ENCODE measurements at places on chromosomes 6 and 20.

DNA sequence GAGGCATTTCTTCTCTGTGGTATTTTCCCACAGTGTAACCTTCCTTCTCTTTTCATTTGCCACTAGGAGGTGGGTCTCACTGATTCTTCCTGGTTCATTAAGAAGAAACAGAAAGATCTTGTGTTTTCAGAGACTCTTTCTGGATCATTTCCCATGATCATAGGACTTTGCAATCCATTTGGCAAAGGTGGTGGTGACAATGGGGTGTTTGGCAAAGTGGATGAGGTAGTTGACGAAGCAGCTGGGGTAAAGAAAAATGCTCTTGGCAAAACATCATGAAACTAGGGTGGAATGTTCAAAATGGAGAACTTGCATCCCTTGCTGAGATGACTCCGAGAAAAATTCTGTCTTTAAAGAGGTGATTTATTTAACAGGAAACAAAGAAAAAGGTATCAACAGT, 50.6 kb downstream of the TRAF3IP2 start:
- H3K27ac ChIP-seq: no peak overlapping the region
- no peak for DNase-seq
- peaks cover 15% of the 10 kb centered on the region for H3K36me3 ChIP-seq
- H3K27me3 ChIP-seq: no peaks in the 10 kb centered on the region

DNA sequence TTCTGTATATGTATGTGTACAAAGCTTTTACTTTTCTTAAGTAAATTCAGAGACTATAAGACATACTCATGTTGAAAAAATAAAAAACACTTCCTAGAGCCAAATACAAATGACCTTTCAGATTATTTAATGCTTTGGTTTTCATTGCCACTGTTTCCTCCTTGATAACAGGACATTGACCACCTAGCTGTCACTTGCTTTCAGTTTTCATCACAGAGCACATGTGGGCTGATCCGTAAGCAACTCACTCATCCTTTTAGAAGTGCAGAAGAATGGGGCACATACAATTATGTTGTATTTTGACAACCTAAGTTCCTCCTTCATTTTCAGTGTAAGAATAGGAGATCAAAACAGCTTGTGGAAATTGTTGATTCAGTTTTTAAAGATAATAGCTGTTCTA, 6.2 kb downstream of the ZBTB2 start:
- peaks cover 11% of the 10 kb centered on the region for H3K36me3 ChIP-seq
- DNase-seq: peak; percentile 59
- peaks cover 44% of the 10 kb centered on the region for H3K4me1 ChIP-seq
- H3K27ac ChIP-seq: no peak overlapping the region
- no peak overlapping the region for H3K4me3 ChIP-seq
- no peaks in the 10 kb centered on the region for H3K27me3 ChIP-seq

DNA sequence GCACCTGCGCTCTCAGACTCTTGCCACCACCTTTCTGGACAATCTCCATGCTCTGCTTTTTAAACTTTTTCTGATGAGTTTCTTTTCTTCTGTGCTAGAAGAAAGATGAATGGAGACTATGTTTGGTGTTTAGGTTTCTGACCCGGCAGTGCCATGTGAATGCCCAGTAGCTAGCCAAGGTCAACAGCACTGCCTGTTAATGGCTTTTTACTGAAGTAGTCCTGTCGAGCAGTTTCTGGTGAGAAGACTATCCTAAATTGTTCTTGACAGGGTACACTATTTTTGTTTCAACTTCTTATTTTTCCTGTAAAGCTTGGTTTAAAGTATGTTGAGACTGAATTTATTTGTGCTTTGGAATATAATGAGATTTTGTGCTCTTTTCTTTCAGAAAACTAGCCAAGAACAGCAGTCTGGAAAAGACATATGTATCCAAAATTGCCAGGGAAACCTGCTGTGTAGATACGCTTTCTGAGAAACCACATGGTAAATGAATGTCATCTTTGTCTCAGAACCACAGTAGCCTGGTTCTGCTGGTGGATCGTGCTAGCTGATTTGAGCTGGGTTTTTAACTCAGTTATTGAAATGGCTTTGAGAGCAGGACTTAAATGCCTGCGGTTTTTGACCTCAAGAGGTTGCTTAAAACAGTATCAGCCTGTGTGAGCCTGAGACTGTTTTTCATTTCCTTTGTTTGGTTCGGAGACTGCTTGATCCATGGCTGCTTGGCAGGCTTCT, 48.1 kb downstream of the KCNS1 start:
- no peaks in the 10 kb centered on the region for H3K27me3 ChIP-seq
- DNase-seq: no peak
- H3K36me3 ChIP-seq: peaks cover 72% of the 10 kb centered on the region
- H3K4me3 ChIP-seq: no peak overlapping the region
- peaks cover 54% of the 10 kb centered on the region for H3K4me1 ChIP-seq
- no peak overlapping the region for H3K27ac ChIP-seq

GRCh38 chr20:14375416-14375985, 38.1 kb upstream of the FLRT3 start:
- no peak overlapping the region for H3K4me3 ChIP-seq
- no peak for DNase-seq
- H3K27me3 ChIP-seq: no peaks in the 10 kb centered on the region
- no peak overlapping the region for H3K27ac ChIP-seq

DNA sequence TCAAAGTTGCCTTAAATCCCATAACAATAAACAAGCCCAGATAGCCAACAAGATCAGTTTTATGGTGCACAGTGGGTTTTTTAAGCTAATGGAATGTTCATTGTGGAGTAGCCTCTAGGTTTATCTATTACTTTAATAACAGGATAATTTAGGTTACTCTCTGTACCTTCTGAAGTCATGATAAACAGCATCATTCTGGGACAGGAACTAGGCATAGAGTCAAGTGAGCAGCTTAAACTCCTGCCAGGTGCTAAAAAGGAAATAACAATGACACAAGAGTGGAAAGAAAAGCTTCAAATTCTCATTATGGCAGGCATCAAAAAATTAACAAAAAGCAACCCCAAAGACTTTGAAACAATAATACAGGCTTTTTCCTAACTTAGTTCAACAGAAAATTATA, 228.8 kb downstream of the HACE1 start:
- H3K36me3 ChIP-seq: no peaks in the 10 kb centered on the region
- H3K27ac ChIP-seq: no peak overlapping the region
- no peaks in the 10 kb centered on the region for H3K27me3 ChIP-seq
- H3K4me1 ChIP-seq: no peaks in the 10 kb centered on the region

DNA sequence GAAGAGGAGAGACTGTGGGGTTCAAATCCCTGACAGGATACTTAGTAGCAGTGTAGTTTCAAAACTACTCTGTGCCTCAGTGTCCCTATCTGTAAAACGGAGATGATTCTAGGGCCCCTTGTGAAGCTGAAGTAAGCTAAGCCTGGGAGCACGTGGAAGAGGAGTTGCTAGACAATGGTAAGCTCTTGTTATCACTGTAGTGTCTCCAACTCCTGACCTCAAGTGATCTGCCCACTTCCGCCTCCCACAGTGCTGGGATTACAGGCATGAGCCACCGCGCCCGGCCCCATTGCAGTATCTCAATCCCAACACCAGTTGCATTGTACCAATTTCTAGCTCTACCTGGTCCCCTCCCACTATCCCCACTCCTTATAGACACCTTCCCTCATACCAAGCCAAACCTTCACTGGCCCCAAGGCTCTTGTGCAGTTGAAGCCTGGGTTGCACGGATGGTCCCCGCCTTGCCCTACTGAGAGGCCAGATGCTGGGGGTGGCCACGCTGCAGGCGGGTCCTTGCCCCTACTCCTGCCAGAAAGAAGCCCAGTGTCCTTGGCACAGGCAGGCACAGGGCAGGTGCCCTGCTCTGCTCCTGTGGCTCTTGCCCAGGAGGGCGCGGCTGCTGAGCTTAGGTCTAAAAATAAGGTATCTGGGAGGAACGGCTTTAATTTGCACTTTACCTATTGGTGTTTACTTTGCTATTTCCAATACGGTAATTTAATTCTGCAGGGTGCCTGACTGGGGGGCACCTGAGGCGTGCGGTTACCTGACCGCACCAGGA, 118.1 kb downstream of the VEGFA start:
- H3K4me3 ChIP-seq: no peak overlapping the region
- peaks cover 4% of the 10 kb centered on the region for H3K4me1 ChIP-seq
- H3K27ac ChIP-seq: no peak overlapping the region
- no peaks in the 10 kb centered on the region for H3K36me3 ChIP-seq
- peaks cover 4% of the 10 kb centered on the region for H3K27me3 ChIP-seq
- no peak for DNase-seq

DNA sequence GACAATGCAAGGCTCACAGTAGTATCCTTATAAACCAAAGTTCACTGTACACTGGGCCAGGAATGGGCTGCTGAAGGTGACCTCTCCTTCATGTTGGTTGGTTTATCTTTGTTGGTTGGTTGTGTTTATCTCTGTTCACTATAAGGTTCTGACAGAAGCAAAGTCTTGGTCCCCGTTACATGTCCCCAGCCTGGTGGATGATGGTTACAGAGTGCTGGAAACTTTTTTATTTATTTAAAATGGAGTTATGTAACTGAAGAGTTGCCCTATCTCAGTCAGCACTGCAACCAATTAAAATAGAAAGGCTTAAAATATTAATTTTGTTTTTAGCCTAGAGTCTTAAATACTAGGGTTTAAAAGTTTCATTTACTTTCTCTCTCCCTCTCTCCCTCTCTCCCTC, 100.6 kb downstream of the SLC16A10 start:
- H3K27me3 ChIP-seq: no peaks in the 10 kb centered on the region
- no peak overlapping the region for H3K4me3 ChIP-seq
- no peaks in the 10 kb centered on the region for H3K4me1 ChIP-seq
- no peak overlapping the region for H3K27ac ChIP-seq
- no peaks in the 10 kb centered on the region for H3K36me3 ChIP-seq

DNA sequence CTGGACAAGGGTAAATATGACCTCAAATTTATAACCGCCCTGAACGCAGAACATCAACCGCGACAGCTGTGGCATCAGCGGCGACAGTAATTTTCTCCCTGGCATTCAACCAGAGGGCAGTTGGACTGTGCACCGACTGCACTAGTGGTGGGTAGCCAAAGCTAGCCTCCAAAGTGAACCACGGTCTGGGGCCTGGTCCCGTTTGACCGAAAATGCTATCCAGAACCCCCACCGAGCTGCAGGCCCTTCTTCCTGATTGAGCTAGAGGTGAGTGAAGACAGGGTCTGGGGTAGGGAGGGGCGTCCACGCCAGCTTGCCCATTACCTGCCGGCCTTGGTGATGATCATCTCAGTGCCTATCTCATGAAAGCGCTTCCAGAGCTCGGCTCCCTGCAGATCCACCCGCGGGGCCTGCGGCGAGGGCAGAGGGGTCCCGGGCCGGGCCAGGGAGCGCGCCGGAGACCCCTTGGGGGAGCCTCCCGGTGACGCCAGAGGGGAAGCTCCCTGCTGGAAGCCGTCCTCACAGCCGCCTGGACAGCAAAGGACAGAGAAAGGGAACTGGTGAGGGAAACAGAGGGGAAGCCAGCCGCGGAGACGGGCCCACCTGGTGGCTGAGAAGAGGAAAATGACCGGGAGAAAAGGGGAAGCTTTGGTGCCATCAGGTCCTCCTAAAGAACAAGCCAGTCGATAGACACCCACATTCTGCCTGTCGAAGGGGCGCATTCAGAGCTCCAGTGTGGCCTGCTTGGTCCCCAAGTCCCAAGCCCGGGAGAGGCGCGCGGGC, 2.0 kb downstream of the TBX18 start:
- H3K27me3 ChIP-seq: peaks cover 57% of the 10 kb centered on the region
- H3K27ac ChIP-seq: no peak overlapping the region
- H3K4me1 ChIP-seq: peaks cover 5% of the 10 kb centered on the region

DNA sequence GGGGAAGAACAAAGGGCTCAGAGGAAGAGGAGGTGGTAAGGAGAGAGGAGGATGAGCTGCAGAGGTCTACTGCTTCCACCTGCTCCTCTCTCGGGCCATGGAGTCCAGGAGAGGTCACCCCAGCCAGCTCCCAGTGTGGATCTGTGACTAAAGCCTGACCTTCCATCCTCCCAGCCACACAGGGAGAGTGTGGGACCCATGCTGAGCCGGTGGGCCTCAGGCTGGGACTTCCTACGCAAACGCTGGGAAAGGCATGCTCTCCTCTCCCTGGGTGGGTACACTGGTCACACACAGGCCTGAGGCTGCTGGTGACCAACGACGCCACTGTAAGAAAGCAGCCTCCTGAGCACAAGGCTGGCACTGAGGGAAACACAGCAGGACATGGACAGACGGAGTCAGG, 111.3 kb downstream of the PREX1 start:
- peak overlapping the region; percentile 13 for H3K4me3 ChIP-seq
- H3K4me1 ChIP-seq: peaks cover 79% of the 10 kb centered on the region
- H3K27me3 ChIP-seq: no peaks in the 10 kb centered on the region
- peak overlapping the region; percentile 23 for H3K27ac ChIP-seq
- no peak for DNase-seq

DNA sequence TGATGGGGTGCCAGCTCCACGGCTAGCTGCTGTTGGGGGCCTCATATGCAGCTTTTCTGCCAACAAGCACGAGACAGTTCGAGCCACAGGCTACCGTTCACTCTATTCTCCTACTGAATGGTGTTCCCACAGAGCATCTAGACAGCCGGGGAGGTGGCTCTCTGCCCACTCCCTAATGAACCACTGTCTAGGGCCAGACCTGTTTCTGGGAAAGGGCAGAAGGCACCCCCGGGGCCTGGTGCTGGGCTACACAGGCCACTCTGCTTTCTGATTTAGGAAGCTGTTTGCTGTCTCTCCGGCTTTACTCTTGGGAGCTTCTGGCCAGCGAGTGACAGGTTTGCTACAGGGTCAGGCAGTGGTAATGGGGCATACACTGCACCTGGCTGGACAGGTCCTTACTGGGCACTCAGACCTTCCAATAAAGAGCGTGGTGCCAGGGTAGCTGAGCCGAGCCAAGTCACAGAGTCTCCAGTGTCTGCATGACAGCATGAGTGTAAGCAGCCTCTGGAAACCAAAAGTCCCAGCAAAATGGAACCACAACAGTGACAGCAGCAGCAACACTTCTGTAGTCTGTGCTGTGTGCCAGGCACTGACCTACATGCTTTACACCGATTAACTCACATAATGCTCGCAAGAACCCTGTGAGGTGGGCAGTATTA, 8.4 kb downstream of the CCDC167 start:
- peak overlapping the region; percentile 87 for H3K27ac ChIP-seq
- DNase-seq: no peak
- peaks cover 83% of the 10 kb centered on the region for H3K4me1 ChIP-seq
- H3K27me3 ChIP-seq: no peaks in the 10 kb centered on the region
- peaks cover 13% of the 10 kb centered on the region for H3K36me3 ChIP-seq
- H3K4me3 ChIP-seq: peak overlapping the region; percentile 6

- H3K36me3 ChIP-seq: no peaks in the 10 kb centered on the region
- no peaks in the 10 kb centered on the region for H3K27me3 ChIP-seq
- peaks cover 22% of the 10 kb centered on the region for H3K4me1 ChIP-seq
- DNase-seq: peak; percentile 23
- peak overlapping the region; percentile 89 for H3K27ac ChIP-seq
Measured at GRCh38 chr6:29887330-29887818, 55.0 kb upstream of the HLA-A start.
